ENCODE measurements at places on chromosomes 4 and X. TPM values are rescaled to one million over a fixed set of nuclear protein-coding genes. Genes with fewer than 3 reads are reported as not detected.
A peak's percentile ranks its signal among the peaks of the same experiment; 100 is the strongest.

DNA sequence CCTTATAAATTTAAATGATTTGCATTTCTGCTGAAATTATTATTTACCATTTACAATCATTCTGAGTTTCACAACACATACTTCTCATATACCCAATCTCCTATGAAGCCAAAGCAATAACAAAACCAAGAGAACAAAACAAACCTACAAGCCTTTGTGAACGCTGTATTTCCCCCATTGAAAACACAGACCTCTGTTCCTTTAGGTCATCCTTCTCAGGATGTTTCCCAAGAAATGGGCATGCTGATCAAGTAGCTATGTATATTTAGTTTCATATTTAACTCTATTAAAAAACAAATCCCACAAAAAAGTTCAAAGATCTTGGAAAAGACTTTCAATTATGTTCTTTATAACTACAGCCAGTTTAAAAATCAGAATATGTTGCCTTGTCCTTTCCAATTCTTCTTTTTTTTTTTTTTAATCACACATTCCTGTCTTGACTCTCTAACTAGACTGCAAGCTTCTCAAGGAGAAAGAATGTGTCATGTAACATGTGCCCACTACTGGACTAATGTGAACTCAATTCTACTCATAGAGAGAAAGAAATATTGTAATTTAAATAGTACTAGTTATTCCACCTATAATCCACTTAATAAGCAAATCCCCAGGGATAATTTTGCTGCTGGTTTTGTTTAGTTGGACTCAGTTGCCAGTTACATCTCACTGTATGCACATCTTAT lies 84.3 kb upstream of the PRSS48 start:
- no peak for DNase-seq
- peaks cover 11% of the 10 kb centered on the region for H3K4me1 ChIP-seq
- no peak overlapping the region for H3K27ac ChIP-seq
- no peaks in the 10 kb centered on the region for H3K27me3 ChIP-seq
- no peaks in the 10 kb centered on the region for H3K36me3 ChIP-seq
- no peak overlapping the region for H3K4me3 ChIP-seq

DNA sequence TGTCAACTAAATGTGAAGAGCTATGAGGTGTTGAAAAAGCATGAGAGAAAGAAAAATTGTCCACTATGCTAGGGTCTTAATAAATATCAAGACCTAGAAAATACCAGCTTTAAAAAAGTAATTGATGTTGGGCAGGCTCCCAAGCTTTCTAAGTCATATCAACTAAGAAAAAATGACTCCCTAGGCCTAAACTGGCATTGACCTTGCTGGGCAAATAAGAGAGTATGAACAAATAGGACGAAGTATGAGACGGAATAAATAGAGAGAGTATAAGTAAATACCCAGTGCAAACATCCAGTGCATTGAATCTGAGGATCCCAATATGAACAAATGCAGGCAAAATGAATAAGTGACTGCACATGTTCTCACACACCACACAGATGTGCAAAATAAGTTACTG lies 3.2 kb downstream of the KDR start:
- H3K36me3 ChIP-seq = no peaks in the 10 kb centered on the region
- no peaks in the 10 kb centered on the region for H3K4me1 ChIP-seq
- no peak for DNase-seq
- H3K27ac ChIP-seq = peak overlapping the region; percentile 30
- no peaks in the 10 kb centered on the region for H3K27me3 ChIP-seq

DNA sequence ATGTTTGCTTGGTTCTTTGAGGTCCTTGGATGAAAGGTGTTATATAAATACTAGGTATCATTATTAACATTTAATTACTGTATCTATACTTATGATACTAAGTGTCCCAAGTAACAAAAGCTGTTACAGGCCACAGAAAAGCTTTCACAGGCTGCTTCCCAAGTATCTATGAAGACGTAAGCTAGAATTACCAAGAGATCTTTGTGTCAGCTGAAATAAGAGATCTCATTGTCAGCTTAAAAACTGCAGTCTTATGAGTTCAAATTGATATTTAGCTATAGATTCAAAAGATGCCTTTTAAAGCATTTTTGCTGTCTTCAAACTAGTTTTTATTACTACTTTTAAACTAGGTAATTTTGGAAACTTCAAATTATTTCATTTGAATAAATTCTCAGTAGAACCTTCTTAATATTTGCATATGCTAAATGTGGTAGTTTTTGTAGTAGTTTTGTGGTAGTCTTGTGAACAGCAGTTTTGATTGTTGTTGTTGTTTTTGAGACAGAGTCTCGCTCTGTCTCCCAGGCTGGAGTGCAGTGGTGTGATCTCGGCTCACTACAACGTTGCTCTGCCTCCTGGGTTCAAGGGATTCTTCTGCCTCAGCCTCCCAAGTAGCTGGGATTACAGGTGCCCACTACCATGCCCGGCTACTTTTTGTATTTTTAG lies 170.0 kb upstream of the RPL34 start:
- H3K27ac ChIP-seq = no peak overlapping the region
- H3K36me3 ChIP-seq = no peaks in the 10 kb centered on the region
- no peaks in the 10 kb centered on the region for H3K27me3 ChIP-seq
- DNase-seq = no peak
- H3K4me3 ChIP-seq = no peak overlapping the region

GRCh38 chr4:186762361-186762760 lies 38.7 kb upstream of the FAT1 start:
- no peaks in the 10 kb centered on the region for H3K4me1 ChIP-seq
- H3K4me3 ChIP-seq = no peak overlapping the region
- peaks cover 1% of the 10 kb centered on the region for H3K27me3 ChIP-seq
- no peak overlapping the region for H3K27ac ChIP-seq

DNA sequence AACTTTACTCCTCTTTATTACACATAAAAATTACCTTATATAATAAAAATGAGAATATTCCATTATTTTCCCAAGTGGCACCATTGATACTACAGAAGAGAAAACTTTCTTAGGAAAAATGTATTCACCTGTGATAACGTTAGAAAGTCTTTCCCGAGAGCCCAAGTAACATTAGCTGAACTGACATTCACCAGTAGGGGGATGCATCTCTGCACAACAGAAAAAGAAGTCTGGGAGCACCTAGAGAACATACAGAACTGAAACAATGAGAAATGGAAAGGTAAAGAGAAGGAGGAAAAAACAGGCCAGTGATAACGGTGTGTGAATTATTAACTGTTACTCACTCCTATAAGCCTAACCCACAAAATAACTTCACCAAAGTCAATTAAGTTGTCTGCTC lies 423.3 kb downstream of the CENPC start:
- no peaks in the 10 kb centered on the region for H3K36me3 ChIP-seq
- H3K27ac ChIP-seq = no peak overlapping the region
- H3K4me3 ChIP-seq = no peak overlapping the region
- no peak for DNase-seq
- H3K27me3 ChIP-seq = no peaks in the 10 kb centered on the region

The FREM3 gene
- total RNA-seq = not detected

The MYOZ2 gene
- 262 TPM for total RNA-seq

All from psoas muscle (tissue), 8 donors.